ENCODE measurements at places on chromosomes 13 and 19. TPM values are rescaled to one million over a fixed set of nuclear protein-coding genes. Genes with fewer than 3 reads are reported as not detected.

KEAP1 gene
- 36.9 TPM for total RNA-seq

ZNF709 gene
- 28.1 TPM for total RNA-seq

CEACAM19 gene
- 1.6 TPM for total RNA-seq

SYNGR4 gene
- total RNA-seq = not detected

NRTN gene
- not detected for total RNA-seq

PTH2 gene
- not detected for total RNA-seq

IGFL4 gene
- 3.9 TPM for total RNA-seq

KLK5 gene
- total RNA-seq = 0.69 TPM

SIGLEC5 gene
- 0.23 TPM for total RNA-seq

MIR17HG gene
- total RNA-seq = 20.1 TPM

SOX1 gene
- 14.1 TPM for total RNA-seq

SERPINE3 gene
- total RNA-seq = 0.23 TPM

TUBA3C gene
- total RNA-seq = not detected

Measured in diencephalon (tissue), 1 donor.